Hematopoietic multipotent progenitor cell (in vitro differentiated cells): ENCODE measurements at places on chromosomes 1 and 21.

GRCh38 chr1:185627171-185627570, 107.0 kb upstream of the HMCN1 start:
- no peak for DNase-seq

DNA sequence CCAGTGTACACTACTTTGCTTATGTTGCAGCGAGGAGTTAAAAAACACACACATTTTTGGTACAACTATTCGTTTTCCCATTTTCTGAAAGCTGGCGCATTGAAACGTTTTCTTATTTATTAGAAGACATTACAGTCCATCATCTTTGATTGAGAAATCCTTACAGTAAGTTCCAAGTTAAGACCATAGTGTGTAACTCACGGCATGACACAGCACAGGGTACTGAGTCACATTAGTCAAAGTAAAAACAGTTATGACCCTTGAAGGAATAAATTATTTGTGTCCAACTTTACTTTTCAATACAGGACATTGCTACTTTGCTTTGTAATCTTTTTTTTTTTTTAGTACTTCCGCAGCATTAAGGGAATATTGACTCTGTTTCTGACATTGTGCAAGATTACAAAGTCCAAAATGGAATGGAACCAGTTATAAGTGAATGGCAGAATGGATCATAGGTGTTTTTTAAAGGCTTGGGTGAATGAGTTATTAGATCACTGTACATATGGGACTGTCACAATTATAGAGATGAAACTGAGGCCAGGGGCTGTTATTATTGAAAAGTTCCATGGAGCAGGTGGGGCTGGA, 11.7 kb downstream of the PTGFRN start:
- no peak for DNase-seq

DNA sequence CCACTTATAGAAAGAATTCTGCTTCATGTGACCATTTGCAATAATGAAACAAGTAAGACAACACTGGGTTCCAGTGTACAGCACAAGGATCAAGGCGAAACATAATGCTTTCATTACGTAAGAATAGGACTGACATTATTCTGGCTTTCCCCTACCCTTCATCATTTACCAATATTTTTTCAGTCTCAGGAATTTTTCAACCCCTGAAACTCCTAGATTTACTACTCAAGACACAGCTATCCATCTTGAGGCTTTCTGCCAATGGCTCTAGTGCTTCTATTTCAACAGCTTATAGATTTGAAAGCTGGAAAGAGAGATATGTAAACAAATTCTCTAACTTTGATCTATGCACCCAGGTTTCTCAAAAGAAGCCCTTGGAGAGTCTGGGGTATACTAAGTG, 48.4 kb downstream of the WLS start:
- DNase-seq: no peak

DNA sequence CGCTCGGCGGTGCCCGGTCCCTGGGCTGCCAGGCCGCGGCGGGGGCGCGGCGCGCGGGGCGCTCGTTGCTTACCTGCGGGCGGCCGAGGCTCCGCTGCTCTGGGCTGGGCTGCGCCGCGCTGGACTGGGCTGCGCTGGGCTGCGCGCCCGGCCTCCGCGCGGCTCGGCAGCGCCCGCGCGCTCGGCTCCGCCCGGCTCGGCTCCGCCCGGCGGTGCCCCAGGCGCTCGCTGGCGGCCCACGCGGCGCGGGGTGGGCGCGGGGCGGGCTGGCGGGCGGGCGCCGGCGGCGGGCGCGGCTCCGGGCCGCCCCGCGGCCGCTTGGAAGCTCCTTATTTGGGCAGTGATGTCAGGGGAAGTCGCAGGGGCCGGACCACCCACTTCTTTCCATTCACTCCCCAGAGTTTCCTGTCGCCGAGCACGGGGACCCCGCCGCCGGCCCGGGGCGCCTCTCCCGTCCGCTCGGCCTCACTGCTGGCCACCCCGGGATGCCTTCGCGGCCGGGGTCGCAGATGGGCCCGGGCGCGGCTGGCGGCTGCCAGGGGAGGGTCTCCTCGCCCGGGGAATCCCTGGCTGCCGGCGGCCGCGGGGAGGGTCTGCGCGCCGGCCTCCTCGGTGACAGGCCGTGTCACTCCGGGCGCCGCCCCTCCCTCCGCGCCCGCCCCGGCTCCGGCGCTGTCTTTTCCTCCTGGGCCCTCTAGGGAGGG, 177.7 kb upstream of the EDN2 start:
- DNase-seq: peak; percentile 88

- DNase-seq: peak; percentile 57
Measured at GRCh38 chr1:11736746-11737639, 1.1 kb downstream of the AGTRAP start.

DNA sequence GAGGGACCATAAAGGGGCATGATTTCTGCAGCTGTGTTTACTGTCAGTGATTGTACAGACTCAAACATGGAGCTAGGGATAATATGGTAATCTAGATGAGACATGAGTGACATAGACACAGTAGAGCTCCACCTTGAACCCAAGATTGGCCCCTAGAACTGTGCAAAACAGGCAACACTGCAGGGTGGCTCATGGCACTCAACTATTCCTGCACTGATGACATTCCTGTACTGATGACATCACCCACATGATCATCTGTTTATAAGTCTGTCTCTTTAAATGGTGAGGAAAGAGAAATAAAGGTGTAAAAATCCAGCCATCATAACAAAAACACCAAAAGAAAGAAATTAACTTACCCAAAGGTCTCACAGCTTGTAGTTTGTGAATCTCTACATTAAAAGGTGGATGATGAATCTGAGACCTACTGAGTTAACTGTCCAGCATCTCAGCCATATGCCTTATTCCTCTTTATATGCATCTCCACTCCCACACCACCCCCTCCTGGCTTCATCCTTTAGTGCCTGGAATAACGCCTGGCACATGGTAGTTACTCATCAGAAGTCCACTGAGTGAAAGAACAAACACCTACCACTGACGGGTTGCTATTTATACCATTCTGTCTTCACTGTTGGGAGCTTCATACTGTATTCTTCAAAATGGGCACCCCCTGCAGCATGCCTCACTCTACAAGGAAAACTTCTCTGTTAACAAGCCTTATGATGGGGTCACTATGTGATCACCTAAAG, at the start of gene LRRC53:
Gene LRRC53, minus strand, starts transcription at position 442 of the 746 bp plus-strand sequence. CDS start 29,262 bp downstream, outside the sequence.
- no peak for DNase-seq

GRCh38 chr1:46315669-46316403, 12.3 kb downstream of the UQCRH start:
- DNase-seq: no peak

DNA sequence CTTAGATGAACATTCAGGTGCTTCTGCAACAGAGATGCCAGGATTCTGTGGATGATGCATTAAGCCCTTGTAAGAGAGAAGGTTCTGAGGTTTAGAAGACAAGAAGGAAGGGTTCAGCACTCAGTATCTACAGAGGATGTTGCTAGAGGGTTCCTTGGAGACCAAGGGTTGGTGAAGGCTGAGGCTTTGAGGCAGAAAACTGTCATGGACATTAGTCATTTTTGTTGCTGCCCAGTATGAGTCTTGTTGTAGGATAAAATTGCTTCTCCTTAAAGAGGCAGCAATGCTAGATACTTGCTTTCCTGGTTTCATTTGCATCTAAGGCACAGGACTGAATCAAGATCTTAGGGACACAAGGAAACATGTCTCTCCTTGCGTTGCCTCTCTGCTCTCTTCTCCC, 319.4 kb upstream of the NFIA start:
- no peak for DNase-seq

DNA sequence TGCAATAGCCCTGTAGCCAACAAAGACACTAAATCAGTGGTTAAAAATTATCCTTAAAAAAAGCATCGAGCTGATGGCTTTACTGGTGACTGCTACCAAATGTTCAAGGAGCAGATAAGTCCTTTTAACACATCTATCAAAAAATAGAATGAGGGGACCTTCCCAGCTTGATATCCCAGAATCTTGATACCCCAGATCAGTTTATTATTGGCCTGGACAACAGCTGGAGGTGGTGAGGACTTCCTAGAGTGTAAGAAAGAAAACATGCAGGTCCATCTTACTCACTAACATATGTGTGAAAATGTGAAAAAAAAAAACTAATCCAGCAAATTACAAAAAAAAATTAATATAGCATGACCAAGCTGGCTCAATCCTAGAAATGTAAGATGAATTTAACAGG, 21.3 kb downstream of the CHIT1 start:
- DNase-seq: no peak

GRCh38 chr1:203127666-203128430, at the start of gene ADORA1:
TSS of gene ADORA1 (plus strand) at chr1:203127726. CDS start at chr1:203128842, 1,116 bp downstream.
- DNase-seq: no peak
